ENCODE measurements at places on chromosomes 2 and 18.

- DNase-seq, result no peak
These were observed 71.6 kb downstream of the ACTR2 start for GRCh38 chr2:65299246-65299645.

- DNase-seq, result no peak
These were observed 53.5 kb downstream of the DGKD start for GRCh38 chr2:233407771-233408181.

DNA sequence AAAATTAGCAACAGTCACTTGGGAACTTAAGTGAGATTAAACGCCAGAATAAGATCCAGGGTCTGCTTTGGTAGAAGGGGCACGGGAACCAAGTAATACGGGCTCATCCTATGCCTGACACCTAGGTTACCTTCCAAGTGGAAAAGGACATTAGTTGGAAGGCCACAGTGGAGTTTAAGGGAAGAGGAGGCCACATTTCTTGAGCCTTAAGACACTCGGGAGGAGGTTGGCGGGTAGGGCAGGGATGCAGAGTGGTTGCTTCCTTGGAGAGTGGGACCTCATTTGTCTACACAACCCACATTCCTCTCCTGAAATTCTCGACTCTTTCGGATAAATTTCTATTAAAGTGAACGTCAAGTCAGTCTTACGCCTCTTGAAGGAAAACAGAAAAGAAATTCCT lies 510 bp upstream of the DNAH6 start:
- DNase-seq, result no peak

- DNase-seq, result no peak
These were observed 148.5 kb downstream of the FMNL2 start for GRCh38 chr2:152483276-152484063.

DNA sequence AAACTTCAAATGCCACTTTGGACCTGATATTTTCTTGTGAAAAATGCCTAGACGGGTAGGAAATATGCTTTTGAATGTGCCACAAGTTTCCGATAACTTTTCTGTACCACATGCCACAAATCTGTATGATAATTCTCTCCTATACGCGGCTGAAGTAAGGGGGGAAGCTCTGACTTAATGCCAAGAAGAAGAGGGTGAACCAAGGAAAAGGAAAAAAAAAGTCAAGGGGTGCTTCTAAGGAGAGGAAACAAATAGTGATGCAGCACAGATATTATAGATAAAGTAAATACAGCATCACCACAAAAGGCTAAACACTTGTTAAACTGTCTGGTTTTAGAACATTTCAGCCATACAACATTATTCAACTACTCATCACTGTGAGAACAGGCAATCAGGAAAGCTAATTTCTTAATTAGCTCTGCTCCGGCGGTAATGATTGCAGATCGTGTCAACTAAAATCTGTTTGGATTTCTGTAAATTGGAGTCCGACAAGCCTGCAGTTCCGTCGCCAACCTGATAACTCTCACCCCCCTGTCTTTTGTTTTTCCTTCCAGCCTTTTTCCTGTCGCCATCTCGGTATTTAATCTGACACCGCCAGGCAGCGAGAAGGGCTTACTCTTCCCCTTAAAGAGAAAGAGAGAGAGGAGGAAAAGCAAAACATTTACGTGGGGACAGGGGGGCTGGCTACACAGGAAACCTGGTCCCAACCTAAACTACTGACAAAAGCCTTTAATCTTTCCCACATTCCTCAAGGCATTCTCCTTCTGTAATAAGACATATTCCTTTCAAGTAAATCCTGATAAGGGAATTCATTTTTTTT lies 67.5 kb downstream of the ZEB2 start:
- DNase-seq, result no peak

DNA sequence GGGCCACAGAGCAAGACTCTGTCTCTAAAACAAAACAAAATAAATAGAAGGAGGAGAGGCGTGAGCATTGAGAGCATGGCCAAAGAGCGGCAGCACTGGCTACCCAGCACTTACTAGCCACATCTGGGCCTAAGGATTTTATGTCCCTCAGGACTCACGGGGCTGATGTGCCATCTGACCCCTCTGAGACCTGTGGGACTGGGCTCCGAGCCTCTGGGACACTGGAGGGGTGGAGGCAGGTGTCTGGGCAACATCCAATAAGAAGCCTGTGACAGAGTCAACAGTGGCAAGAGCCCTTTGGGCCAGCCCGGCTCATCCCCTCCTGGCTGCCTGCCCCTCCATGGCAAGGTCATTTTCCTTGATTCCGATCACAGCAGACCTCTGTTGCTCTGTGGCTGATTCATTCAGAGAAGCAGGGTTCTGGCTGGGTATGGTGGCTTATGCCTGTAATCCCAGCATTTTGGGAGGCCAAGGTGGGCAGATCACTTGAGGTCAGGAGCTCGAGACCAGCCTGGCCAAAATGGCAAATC lies 60.7 kb downstream of the RRM2 start:
- no peak for DNase-seq

DNA sequence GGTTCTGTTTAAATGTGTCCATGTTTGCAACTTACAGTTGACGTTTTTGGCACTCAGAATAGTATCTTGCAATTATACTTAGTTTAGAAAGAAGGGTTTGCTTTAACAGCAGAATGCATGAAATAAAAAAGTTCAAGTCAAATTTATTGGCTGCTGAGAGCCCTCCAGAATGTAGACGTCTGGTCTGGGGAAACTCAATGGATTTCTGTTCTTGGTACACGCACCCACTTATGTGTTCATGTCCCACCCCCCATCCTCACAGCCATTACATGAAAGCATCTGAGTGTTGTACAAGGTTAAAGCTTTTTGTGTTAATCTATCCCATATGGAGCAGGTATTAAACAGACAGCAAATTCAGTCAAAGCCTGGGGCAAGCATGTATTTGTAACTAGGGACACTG lies 219.5 kb downstream of the SOX11 start:
- DNase-seq, result no peak

GRCh38 chr18:73842795-73843394 lies 304.7 kb downstream of the FBXO15 start:
- DNase-seq, result no peak

- no peak for DNase-seq
These were observed 439.5 kb upstream of the ZEB2 start for GRCh38 chr2:144959416-144959815.

- no peak for DNase-seq
These were observed 256.2 kb downstream of the HDAC4 start for GRCh38 chr2:239144713-239144999.

DNA sequence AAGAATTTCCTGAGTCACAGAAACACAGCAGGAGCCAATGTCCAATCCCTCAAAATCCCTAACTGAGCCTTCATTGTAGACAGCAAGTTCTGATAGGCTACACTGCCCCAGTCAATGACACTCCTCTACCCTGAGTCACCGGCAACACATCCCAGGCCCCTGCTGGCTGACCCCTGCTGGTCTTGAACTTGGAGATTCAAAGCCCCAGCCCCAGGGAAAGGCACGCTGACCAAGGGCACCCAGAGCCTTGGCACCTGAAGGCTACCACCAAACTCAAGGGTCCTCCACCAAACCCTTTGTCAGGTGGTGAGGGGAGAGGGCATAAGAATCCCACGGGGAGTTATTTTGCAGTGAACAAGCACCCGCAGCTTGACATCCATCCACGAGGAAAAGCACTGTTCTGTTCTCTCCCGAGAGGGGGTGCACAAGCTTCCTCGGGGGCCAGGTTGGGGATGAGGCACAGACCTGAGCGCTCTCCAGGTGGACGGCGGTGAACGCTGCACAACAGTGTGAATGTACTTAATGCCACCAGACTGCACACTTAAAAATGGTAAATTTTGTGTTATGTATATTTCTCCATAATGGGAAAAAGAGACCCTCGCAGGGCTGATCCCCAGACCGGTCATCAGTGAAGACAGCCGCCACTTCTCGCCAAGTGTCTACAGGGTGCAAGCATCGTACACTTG lies 46.9 kb downstream of the TFCP2L1 start:
- DNase-seq, result no peak

- no peak for DNase-seq
These were observed 8.5 kb downstream of the IRS1 start for GRCh38 chr2:226791056-226791486.

DNA sequence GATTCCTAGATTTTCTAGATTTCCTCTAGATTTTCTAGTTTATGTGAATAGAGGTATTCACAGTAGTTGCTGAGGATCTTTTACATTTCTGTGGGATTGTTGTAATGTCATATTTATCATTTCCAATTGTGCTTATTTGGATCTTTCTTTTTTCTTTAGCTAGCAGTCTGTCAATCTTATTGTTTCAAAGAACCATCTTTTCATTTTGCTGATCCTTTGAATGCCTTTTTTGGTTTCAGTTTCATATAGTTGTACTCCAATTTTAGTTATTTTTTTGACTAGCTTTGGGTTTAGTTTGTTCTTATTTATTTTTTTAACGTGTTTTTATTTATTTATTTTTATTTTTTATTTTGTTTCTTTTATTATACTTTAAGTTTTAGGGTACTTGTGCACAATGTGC lies 24.5 kb downstream of the CLIP4 start:
- DNase-seq, result no peak

DNA sequence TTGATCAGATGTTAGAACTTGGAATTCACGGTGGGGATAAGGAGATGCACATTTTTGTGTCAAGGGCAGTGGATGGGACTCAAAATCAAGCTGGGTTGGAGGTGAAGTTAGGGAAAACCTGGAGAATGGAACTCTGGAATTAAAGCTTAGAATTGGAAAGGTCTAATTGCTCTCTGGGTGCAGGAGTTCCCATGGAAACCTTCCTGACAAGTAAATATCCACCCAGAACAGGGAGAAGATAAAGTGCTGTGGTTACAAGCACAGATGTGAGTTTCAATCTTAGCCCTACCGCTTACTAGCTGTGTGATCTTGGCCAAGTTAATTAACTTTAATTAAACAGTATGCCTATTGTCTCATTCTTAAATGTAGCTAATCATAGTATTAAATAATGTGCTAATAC lies 71.3 kb upstream of the TCF7L1 start:
- DNase-seq, result no peak

DNA sequence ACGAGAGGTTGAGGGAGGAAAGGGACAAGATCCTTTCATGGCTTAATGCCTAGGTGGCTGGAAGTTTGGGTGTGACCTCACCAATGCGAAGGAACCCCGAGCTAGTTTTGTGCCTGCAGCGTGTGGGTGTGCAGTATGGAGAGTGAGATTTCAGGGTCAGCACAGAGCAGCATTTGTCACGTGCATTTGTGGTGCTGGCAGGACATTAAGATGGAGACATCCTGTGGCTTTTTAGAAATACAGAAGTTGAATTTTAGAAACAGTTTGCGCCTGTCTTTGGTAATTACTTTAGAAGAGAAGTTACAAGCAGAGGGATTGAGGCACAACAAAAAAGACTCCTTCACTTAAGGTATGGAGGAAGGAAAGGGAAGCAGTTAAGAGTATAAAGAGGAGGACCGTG lies 258.2 kb upstream of the THUMPD2 start:
- no peak for DNase-seq

- no peak for DNase-seq
These were observed 21.2 kb downstream of the SMAD4 start for GRCh38 chr18:51051105-51051712.

DNA sequence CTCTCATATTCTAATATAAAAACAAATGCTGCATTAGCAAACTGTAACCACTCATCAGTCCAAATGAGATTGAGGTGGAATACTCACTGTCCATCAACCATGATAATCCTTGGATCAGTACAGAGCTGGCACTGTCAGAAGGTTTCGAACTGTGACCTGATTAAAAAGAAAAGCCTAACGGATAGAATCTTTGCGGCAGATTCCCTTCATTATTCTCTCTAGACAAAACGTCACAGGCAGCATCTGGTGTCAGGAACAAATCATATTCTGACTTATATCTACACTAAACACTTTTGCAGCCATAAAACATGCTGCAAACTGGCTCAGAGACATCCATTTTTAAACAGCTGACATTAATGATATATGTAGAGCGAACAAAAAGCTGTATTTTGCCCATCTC lies 677.7 kb upstream of the NXPH2 start:
- DNase-seq, result no peak

DNA sequence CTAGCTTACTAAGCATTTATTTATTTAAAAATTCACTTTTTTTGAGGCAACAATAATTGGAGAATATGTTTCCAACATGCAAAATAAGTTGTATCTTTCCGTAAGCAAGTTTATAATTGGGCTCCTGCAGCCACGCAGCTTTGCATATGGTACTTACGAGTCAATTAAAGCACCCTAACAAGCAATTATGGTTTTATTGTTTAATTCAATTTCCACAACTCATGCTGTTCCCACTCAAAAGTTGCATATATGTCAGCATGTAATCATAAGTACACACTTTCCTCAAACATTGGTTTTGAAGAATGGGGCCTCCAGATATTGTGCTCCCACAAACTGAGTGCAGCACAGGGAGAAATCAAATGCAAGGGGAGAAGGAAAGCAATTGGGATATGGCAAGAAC lies 585.1 kb upstream of the HNMT start:
- DNase-seq, result no peak

- no peak for DNase-seq
These were observed 594 bp downstream of the FAM161A start for GRCh38 chr2:61853086-61853846.

DNA sequence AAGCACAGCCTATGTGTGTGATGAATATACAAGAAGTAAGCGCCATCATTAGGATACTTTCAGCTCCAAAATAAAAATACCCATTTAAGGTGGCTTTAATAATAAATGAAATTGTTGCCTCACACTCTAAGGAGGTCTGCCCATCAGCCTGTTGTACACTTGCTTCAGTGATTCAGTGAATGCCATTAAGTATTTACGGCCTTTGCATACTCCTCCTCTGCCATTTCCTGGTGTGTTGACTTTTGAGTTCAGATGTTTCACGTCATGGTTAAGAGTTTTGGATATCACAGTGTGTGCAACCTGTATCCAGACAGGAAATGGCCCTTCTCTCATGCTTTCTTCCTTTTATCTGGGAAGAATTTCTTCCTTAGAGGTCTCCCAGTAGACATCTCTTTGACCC lies 38.6 kb upstream of the SNORC start:
- DNase-seq, result no peak

- no peak for DNase-seq
These were observed 5.0 kb downstream of the NAB1 start for GRCh38 chr2:190653931-190654330.

DNA sequence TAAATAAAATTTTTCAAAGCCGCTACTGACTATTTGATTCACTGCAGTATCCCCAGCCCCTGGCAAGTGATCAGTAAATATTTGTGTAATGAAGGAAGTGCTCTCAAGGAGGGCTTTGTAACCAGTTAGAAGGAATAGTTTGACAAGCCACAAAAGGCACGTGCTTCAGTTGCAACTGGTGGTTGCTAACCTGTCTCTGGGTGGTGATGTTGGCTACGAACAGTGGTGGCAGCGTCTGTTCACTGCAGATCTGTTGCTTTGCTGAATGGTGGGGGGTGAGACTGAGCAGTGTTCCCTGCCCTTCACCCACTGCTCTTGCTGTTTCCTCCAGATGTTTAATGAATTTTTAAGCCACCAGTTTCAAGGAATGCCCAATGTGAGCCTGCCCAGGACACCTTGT lies 73.9 kb upstream of the SIX2 start:
- DNase-seq, result no peak

DNA sequence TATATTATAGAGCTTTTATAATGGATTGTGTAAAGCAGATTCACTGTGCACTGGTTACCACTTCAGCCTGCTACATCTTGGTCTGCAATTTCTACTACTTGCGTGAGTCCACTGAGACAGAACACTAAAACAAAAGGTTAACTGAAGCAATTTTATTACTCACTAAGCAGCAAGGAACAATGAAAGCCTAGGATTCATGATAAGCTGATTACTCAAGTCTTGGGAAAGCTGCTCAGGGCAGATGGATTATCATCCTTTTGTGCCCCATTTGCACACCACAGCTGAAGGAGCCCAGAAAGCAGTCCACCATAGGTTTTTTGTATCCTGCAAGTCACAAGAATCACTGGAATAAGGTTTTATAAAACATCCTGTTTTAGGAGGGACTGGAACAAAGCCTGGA lies 1215.2 kb upstream of the TMEFF2 start:
- DNase-seq, result no peak
